ENCODE measurements at places on chromosomes 11 and 22. TPM values are rescaled to one million over a fixed set of nuclear protein-coding genes. Genes with fewer than 3 reads are reported as not detected.
A peak's percentile ranks its signal among the peaks of the same experiment; 100 is the strongest.

BCL2L13 gene
- 67.5 TPM for total RNA-seq

OR52I1 gene
- total RNA-seq = not detected

GRCh38 chr11:63775191-63775590 lies 6.6 kb upstream of the ZFTA start:
- DNase-seq = no peak

DNA sequence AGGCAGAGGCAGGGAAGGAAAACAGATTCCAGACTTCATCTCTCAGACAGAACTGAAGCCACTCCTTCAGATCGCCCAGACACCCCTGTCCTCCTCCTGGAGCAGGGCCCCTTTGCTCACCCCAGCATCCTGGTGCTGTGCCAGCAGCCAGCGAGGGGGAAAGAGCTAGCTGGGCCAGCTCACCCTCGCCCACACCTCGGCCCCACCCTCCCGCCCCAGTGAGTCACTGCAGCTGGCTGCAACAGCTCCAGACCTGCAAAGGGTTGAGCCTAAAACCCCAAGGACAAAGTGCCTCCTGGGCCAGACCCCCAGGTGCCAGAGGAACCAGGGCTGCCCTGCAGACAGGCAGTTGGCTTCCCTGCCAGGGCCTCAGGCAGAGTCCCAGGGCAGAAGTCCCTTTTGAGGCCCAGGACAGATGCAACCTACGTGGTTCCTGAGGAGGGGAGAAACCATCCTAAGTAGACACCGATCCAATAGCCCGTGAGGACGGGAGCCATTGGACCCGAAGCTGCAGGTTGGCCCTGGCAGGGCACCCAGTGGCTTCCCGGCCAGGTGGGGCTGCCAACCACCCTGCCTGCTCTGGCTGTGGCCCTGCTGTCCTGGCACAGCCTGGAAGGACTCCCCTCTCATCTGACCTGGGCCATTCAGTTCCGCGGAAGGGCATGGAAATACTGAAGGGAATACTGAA lies 7.2 kb downstream of the AHNAK start:
- peak; percentile 58 for DNase-seq

- no peak for DNase-seq
These were observed 104.5 kb upstream of the GRAMD1B start for GRCh38 chr11:123325533-123325932.
